ENCODE measurements at places on chromosomes 2 and 18. TPM values are rescaled to one million over a fixed set of nuclear protein-coding genes. Genes with fewer than 3 reads are reported as not detected.

STARD6 gene
- total RNA-seq: not detected

SULT1C4 gene
- 11.3 TPM for total RNA-seq

GRCh38 chr2:25505622-25506021, 163.9 kb upstream of the DNMT3A start:
- no peak for DNase-seq

DNA sequence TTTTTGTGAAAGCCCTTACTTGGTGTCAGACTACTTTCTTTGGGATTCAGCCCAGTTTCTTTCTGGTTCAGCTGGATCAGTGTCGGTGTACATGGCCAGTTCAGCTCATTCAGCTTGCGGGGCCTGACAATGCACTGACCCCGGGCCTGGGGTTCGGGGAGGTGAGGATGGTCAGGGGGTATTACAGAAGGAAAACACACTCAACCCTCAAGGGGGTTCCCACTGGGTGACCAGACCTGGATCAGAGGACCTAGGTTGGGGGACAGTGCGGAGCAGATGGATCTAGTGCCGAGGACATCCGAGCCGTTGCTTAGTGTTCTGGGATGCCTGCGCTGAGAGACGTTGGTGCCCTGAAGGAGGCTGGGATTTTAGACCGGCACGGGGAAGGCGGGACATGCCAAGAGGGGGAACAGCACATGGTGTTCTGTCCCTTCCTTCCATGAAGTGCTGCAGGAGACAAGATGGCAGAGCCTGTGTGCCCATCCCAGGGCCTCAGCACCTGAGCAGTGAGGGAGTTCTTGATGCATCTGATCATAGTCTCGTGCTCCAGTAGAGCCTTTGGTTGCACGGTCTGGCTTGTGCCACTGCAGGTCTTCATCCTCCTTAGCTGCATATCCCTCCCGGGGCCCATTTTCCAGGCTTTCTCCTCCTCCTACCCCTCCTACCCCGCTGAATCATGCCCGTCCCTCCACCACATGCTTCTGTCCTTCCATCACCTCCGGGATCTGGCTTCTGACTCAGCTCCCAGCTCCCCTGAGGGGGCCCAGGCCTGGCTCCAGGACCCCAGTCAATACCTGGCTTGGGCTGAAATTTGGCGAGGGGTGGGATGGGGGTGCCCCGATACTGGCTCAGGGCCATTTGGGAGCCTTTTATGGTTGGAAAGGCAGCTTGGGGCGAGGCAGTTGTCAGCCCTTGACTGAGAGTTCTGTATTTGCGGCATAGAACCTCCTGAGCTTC, 18.0 kb downstream of the SPEG start:
- peak; percentile 67 for DNase-seq

GRCh38 chr2:20071397-20072383, 20.3 kb upstream of the LAPTM4A start:
- DNase-seq: peak; percentile 75

DNA sequence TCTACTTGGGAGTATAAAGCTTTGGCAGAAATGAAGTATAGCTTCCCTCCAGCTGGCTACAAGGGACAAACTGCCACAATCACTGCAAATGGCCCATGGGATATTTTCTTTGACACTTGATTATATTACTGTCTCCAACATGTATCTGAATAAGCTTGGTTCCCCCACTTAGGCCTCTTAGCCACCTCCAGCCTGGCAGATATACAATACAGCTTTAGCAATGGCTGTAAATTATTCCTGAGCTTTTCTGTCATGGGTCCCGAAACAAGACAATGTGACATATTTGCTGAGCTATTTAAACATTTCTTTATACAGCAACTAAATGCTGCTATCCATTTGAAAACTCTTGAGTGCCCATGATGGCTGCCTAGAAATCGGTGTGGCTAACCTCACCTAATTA, 406.2 kb downstream of the SUCLG1 start:
- no peak for DNase-seq

- no peak for DNase-seq
These were observed 134.8 kb downstream of the MREG start for GRCh38 chr2:215878476-215879063.

- no peak for DNase-seq
These were observed 958.9 kb downstream of the DCDC2C start for GRCh38 chr2:4662161-4662779.

DNA sequence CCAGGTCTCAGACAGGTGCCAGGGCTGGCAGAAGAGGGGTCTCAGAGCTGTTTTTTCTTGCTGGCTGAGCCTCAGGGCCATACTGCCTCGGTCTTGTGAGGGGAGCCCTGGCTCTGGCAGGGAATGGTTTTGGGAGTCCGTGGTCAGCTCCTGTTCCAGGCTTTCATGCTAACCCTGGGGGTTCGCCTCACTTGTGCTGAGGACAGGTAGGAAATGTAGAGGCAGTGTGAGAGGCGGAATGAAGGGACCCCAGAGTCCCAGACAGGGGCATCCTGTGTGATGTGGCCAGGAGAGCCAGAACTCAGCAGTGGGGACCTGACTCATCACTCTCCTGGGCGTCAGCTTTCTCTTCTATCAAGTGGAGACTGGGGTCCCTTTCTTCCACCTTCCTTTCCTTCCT, 5.7 kb upstream of the CELF4 start:
- DNase-seq: no peak

RABL2A gene
- 29.9 TPM for total RNA-seq

GRCh38 chr2:63058144-63058920, 7.7 kb downstream of the OTX1 start:
- DNase-seq: no peak

RALB gene
- 26.1 TPM for total RNA-seq

GRCh38 chr18:3150688-3151087, 69.1 kb downstream of the MYOM1 start:
- DNase-seq: no peak

DNA sequence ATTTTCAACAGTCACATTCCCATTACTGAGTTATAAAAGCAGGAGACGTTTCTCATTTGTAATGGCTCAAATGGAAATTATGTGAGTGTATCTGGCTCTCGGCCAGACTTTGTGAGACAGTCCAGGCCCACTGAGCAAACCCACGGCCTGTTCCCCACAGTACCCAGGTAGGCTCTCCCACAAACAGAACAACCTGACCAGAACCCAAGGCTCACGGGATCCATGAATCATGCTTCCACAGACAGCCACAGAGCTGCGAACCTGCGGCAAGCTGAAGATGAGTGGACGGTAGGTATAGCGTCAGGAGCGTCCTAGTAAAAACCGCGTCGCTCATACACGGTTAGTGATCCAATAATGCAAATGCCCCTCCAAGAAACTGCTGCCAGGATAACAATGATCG, 34.2 kb downstream of the NDUFA10 start:
- DNase-seq: no peak

DNA sequence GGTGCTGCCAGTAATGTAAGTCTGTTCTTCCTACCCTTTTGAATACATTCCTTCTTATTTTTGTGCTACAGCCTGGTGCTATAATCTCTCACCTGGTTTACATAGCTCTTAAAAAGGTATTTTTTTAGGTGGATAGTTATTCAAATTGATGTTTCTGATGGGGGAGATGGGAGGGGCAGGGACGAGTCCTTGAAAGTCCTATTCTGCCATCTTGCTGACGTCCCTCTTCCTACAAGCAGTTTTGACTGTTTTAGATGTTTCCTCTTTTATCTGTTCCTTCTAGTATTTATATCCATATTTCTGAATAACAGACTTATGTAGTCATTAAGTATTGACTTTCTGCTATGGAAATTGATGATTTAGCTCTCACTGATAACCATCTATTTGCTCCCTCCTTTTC, 256.4 kb downstream of the KIAA1328 start:
- DNase-seq: no peak

RASGRP3 gene
- total RNA-seq: 2.0 TPM

FN1 gene
- 287 TPM for total RNA-seq

CRYGD gene
- total RNA-seq: 5.1 TPM

GRCh38 chr2:169585673-169586072, 1.5 kb downstream of the PPIG start:
- no peak for DNase-seq

DNA sequence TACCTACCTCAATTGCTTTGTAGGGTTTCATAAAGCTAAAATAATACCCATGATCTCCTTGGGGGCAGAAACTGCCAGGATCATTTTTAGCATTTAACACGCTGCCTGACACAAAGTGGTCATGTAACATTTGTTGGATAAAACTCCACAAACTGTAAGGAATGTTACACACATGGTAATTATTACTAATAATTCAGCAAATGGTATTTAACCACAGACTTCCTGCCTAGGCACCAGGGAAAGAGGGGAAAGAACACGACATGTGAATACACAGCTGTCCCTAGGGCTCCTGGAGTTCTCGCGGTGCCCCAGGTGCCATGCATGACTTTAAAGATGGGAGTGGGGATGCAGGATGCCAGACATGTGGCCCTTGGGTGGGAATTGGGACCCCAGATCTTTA, 43.5 kb downstream of the ASAP2 start:
- no peak for DNase-seq

ARMC9 gene
- 29.3 TPM for total RNA-seq

DNA sequence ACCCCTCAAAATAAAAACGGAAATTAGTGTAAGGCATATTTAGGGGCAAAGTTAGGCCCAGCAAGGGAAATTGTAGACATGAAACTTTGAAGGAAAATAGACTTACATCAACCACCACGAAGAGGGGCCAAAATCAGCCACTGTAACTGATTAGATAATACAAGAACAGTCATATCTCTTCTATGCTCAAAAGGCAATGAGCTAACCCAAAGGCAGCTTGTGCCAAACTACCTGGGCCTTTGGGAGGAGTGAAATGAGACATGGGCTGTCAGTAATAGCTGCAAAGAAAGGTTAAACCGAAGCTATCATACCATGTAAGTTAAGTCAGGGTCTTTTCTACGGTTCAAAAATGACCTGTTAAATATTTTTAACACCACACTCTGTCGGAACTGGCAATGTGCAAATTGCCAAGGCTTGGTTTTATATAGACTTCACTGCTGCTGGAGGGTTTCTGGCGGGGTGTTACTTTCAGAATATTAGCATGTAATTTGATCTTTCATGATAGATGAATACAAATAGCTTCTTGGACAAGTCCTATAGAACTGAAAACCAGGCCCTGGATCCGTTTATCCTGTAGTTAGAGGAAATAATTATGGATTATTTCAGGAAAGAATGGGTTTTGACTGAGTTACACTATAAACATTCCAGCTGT, 69.6 kb downstream of the ACVR1 start:
- DNase-seq: no peak

ACMSD gene
- not detected for total RNA-seq

GRCh38 chr2:84495539-84496146, 20.7 kb upstream of the DNAH6 start:
- DNase-seq: no peak

GRCh38 chr2:218398437-218399390, 954 bp upstream of the CTDSP1 start:
- DNase-seq: peak; percentile 88

TACR1 gene
- total RNA-seq: 2.4 TPM

CSRNP3 gene
- 9.6 TPM for total RNA-seq

DNA sequence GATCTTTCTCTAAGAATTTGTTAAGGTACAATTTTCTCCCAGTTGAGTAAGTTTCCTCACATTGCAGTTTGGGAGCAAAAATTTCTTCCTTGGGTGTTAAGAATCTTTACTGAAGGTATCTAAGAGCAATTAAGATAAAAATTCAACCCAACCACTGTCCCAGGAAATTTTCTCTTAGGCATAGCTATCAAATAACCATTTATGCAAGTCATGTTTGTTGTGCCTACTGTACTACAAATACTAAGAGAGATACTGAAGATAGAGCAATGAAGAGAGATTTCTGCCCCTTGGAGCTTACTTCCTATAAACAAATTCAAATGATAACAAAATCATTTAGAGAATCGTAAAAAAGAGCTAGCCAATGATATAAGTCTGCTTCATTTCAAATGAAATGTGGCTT, 402.8 kb downstream of the LRRTM4 start:
- DNase-seq: no peak

RNMT gene
- 29.5 TPM for total RNA-seq

RMC1 gene
- 15.0 TPM for total RNA-seq

DNA sequence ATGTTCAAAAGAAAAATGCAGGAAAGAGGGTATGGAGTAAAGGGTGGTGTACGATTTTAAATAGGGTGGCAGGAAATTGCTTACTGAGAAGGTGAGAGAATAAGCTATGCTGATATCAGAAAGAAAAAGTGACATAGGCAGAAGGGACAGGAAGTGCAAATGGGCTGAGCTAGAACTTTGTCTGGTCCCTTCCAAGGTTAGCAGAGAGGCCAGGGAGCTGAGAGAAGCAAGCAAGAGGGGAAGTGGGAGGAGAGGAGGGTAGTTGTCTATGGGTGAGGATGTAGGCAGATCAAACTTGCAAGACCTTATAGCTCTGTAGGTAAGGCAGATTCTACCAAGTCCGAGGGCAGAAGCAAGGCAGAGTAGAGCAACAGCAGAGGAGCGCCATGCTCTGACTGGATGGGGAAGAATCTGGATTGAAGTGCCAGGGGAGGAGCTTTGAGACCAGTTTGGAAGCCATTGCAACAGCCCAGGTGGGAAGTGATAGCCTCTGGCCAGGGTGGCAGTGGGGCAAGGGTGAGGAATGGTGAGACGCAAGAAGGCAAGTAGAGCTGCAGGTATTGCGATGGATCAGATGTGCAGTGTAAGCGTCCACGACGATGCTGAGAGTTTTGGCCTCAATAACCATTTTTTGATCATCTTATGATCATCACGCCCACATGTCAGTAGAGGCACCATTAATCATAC, 134.4 kb upstream of the APCDD1 start:
- DNase-seq: no peak

ICA1L gene
- 13.2 TPM for total RNA-seq

DNA sequence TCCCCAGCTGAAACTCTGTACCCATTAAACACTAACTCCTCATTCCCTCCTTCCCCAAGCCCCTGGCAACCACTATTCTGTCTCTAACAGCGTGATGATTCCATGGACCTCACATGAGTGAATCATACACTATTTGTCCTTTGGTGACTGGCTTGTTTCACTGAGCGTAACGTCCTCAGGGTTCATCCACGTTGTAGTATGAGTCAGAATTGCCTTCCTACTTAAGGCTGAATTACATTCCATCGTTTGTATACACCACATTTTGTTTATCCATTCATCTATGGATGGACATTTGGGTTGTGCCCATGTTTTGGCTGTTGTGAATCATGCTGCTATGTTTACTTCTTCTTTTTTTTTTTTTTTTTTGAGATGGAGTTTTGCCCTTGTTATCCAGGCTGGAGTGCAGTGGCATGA, 19.6 kb upstream of the CABLES1 start:
- DNase-seq: no peak

SERPINB10 gene
- not detected for total RNA-seq

LRRC30 gene
- not detected for total RNA-seq

VSNL1 gene
- not detected for total RNA-seq

PFN4 gene
- 0.52 TPM for total RNA-seq

Measured in ovary (tissue), 10 donors.